Uterus (tissue), 4 donors: ENCODE measurements at places on chromosomes 7 and 10. TPM values are rescaled to one million over a fixed set of nuclear protein-coding genes. Genes with fewer than 3 reads are reported as not detected.

- no peak for DNase-seq
These were observed 64.6 kb downstream of the COL13A1 start for GRCh38 chr10:69866246-69866687.

EN2 gene
- 2.1 TPM for total RNA-seq

DNA sequence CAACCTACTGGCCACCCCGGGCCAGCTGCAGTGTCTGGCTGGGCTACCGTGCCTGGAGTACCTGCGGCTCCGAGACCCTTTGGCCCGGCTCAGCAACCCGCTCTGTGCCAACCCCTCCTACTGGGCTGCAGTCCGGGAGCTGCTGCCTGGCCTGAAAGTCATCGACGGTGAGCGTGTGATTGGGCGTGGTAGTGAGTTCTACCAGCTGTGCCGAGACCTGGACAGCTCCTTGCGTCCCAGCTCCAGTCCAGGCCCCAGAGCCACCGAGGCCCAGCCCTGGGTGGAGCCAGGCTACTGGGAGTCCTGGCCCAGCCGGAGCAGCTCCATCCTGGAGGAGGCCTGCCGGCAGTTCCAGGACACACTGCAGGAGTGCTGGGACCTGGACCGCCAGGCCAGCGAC is 4.2 kb downstream of the RARRES2 start:
- no peak for DNase-seq

DNA sequence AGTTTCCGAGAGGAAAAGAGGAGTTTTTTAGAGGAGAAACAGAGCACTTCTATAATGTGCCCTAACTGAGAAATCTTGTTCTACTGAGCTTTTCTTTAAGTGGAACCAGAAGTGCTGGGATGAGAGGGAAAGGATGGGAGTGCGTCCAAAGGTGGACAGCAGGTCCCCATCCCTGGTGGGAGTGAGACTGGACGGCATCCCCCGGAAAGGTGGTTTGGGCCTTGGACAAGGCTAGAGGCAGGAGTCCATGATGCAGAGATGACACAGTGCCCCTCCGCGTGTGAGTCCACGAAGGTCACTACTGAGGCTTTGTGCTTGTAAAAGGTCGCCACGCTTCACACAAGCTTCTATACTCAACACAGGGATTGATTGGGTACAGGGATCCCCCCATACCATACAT is 6.1 kb upstream of the EN2 start:
- DNase-seq = no peak

FBXO24 gene
- total RNA-seq = 2.9 TPM

GRK5 gene
- total RNA-seq = 34.6 TPM

DNA sequence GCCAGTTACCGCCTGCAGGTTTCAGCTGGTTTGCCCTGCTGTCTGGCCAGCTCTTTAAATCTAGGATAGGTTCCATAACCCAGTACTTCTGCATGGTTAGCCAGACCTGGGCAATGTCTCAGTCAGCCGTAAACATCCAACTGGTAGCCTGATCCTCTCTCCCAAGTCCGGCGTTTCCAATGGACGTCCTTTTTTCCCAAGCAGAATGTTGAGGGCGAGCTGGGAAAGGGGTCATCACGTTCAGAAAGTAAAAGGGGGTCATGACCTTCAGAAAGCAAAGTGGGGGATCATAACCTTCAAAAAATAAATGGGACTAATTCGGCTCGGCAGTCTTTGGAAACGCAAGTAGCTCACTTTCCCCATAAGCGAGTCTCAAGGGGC is 430 bp downstream of the PON3 start:
- no peak for DNase-seq

GRCh38 chr7:36062154-36062815 is 90.8 kb upstream of the EEPD1 start:
- no peak for DNase-seq

DNA sequence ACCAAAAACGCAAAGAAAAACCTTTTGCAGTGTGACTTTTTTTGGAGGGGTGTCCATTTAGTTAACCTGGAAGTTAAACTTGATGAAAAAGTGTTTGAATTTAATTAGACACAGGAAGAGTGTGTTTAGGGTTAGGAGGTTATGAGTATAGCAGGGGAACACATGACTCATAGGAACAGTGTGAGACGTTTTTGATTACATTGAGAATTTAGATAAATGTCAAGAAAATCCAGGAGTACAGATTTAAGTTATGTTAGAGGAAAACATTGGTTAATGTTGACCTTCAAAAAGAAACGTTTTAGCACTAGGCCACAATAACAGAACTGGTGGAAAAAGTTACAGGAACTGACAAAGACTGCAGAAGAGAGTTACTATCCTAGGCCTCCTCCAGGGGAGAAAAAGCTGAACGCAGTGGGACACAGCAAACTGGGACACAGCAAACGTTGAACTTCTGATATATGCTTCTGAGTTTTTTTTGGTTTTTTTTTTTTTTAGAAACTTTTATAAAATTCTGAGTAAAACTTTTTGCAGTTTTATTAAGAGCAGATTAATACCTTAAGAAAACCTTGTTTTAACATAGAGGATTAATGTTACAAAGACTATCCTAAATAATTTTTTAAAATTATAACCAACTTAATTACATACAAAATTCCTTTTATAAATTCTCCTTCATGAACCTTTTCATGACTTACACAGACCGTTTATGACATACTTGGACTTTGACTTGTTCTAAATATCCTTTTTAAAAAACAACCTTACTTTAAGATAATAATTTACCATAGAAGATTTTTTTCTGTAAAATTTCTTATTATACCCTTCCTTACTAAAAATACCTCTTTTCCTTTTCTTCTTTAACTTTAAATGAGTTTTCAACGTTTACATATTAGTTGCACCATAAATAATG is 22.2 kb downstream of the LANCL2 start:
- no peak for DNase-seq
